Muscle of leg (tissue), 16 donors: ENCODE measurements at places on chromosomes 7 and 10.
A peak's percentile ranks its signal among the peaks of the same experiment; 100 is the strongest.

GRCh38 chr7:127532736-127533135 is 52.7 kb downstream of the GCC1 start:
- no peak for DNase-seq

- no peak for DNase-seq
These were observed 3.6 kb downstream of the FOXI2 start for GRCh38 chr10:127740596-127740995.

DNA sequence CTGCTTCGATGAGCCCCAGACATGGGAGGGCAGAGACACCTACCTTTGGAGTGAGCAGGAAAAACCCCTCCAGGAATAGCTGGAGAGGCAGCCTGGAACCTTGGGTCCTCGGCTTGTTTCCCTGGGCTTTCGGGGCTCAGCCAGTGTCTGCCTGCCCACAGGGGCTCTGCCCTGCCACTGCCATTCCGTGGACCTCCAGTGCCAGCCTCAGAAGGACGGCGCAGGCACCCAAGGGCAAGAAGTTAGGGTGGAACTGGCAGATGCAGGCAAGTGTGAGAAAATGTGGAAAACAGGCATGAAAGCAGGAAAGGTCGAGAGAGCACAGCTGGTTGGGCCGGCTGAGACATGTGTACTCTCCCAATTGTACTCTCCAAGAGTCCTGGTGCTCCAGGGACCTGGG is 281.5 kb downstream of the GRID1 start:
- no peak for DNase-seq

DNA sequence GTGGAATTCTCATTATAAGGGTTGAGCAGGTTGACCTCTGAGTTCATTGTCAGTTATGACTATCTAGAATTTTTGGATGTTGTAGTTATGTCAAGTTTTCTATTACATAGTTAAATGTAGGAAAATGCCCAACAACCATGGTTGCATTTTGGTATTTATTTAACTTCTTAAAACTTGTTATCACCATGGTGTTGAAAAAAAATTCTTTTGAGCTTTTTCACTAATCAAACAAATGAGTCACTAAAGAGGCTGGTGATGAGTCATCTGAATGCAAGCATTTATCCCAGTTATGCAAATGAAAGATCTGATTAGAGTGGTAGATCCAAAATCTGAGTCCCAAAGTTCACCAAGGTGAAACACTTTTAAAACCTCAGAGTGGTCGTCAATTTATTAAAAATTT is 624.7 kb upstream of the IGFBP3 start:
- DNase-seq, result no peak

GRCh38 chr10:31345886-31346285 is 26.9 kb downstream of the ZEB1 start:
- DNase-seq, result no peak

GRCh38 chr10:18737236-18737635 is 78.0 kb downstream of the ARL5B start:
- DNase-seq, result no peak

DNA sequence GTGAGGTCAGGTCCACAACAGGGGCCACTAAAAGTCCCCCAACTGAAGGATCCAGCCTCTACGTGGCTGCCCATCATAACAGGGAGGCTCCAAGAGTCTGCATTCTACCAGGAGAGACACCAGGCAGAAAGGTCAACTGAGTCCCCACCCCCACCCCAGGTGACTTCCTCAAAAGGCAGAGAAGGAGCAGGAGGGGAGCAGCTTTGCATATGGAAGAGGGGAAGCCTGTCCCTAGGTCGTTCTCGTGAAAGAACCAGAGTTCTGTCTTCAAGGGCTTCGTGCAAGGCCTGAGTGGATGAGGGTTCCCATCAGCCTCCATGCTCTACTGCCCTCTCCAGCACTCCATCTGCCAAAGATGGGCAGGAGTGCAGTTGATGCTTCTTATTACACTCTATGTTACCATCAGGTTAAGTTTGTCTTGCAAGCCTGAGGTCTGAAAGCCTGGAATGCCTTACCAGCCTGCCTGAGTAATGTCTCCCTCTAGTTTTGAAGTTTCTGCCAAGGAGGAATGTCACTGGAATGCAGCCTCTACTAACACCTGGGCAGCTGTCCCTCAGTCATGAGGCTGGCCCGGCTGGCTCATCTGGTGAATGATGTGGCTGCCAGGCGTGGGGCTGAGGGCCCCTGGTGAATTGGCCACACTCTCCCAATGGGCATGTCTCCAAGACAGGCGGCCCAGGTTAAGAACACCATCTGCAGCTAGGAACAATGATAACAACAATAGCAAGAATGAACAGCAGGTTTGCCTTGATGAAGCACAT is 54.3 kb upstream of the SMNDC1 start:
- DNase-seq, result peak; percentile 36

GRCh38 chr10:6621536-6621935 is 41.5 kb upstream of the PRKCQ start:
- DNase-seq, result peak; percentile 53

DNA sequence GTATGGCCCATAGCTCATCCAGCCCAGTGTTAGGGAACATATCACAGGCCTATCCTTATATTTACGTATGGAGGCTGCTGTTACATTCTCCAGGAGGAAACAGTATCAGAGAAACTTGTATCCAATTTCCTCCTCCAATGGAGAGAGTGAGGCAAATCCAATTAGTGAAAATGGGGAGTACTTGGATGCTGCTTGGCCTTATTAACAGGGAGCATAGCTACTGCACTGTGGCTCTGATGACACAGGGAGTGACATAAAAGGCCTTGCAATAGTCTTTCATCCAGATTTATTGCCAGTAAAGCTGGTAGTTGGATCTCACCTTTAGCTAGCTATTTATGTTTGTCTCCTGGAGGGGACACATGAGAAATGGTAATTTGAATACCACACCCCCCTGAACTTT is 313.2 kb upstream of the MTPN start:
- no peak for DNase-seq

DNA sequence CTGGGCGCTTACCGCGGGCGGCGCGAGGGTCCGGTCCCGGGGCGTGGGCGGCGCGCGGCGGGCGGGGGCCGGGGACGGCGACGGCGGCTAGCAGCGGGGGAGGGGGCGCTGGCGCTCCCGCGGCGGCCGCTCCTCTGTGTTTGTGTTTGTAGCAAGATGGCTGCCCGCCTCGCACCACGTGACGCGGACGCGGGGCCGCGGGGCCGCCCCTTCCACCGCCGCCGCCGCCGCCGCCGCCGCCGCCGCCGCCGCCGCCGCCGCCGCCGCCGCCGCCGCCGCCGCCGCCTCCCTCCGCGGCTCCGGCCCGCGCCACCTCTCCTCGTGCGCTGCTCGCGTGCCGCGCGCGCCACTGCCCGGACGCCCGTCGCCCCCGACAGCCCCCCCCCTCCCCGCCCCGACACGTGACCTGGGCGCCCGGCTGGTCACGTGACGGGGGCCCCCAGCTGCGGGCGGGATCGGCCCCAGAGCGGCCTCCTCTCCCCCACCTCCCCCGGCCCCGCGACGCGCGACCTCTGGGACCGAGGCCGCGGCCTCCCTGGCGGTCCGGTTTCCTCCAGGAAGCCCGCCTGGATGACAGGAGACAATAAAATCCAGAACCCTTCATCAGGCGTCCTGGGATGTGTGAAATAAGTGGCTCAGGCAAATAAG is at the start of gene GIGYF1:
Gene GIGYF1 (minus strand): TSS at position 153 of the 648 bp plus-strand sequence. CDS start 6,012 bp downstream, outside the sequence.
- peak; percentile 82 for DNase-seq

- DNase-seq, result no peak
These were observed 23.0 kb upstream of the CEP41 start for GRCh38 chr7:130463553-130464434.

GRCh38 chr10:126090911-126091728 is 194.8 kb downstream of the FANK1 start:
- no peak for DNase-seq

DNA sequence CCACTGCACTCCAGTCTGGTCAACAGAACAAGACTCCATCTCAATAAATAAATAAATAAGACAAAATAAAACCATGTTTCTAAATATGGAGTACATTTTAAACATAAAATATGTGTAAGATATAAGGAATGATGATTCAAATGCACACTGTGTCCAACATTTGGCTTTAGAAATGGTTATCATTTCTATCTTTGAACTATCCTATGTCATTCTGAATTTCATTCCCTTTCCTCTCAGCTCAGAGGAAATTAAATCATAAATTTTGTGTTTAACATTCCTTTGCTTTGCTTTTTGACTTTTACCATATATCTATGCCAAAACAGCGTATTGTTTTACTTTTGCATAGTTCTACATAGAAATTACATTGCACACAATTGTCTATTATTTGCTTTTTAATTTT is 130.9 kb downstream of the GNAT3 start:
- DNase-seq, result peak; percentile 50
